ENCODE measurements at places on chromosomes 5 and 9.

- no peak for DNase-seq
Measured at GRCh38 chr5:132370181-132370970, 866 bp downstream of the SLC22A5 start.

DNA sequence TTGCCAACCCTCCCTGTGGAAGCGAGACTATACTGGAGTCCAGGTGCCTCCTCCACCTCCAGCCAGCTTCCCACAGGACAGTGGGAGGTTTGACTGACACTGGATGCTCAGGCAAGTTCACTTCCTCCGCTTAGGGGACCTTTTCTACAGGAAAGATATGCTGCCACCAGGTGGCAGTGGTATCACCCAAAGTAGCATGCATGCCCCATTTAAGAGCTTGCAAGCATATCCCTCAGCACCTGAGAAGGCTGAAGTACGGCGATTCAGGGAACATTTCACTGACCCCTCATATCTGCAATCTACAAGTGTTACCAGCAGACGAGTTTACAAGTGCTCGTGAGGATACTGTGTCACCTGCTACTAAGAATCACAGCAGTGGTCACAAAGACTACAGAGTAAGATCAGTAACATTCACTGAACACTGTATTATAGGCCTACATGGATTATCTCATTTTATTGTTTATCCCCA is 75.5 kb downstream of the KLHL3 start:
- DNase-seq, result peak; percentile 67

- DNase-seq, result peak; percentile 18
Measured at GRCh38 chr5:140131967-140132409, 6.3 kb downstream of the IGIP start.

DNA sequence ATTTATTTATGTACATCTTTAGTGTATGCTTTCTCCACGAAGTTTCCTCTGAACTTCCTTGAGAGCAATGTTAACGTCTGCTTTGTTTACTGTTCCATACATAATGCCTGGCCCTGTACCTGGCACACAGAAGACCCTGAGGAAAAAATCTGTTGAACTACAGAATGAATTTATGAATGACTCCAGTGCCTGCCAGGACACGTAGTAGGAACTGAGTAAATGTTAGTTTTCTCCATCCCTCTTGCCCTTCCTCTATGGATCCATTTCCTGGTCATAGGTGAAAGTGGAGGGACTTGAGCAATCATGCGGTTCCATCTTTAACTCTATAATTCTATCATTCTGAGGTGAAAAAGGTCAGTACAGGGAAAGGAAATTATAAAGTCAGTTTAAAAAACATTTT is 117.7 kb downstream of the MAPKAP1 start:
- DNase-seq, result no peak

DNA sequence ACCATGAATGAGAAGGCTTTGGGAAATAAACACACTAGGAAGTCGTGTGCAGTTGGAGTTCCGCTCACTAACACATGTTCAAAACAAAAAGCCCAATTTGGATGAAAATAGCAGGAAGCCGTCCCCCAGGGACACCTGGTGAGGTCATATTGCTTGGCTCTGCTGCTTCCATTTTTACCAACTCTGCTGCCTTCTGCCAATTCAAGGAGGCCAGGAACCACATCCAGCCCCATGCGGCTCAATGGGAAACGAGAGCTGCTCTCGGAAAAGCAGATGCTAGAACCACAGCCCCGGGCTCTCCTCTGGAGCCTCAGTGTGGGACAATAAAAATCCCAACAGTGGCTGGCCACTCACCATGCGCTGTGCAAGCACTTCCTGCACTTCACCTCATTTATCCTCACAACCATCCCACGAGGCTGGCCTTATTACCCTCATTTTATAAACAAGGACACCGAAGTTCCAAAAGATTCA is 13.4 kb downstream of the ADAM19 start:
- no peak for DNase-seq

GRCh38 chr5:96509721-96510350 is 76.8 kb upstream of the PCSK1 start:
- DNase-seq, result no peak

GRCh38 chr5:2550509-2550908 is 201.0 kb downstream of the IRX2 start:
- no peak for DNase-seq

- DNase-seq, result peak; percentile 65
Measured at GRCh38 chr5:142109331-142110045, 909 bp downstream of the NDFIP1 start.
